ENCODE measurements at places on chromosomes 5 and 9. TPM values are rescaled to one million over a fixed set of nuclear protein-coding genes. Genes with fewer than 3 reads are reported as not detected.

QRFP gene
- total RNA-seq, result not detected

ARAP3 gene
- total RNA-seq, result 65.8 TPM

PCDHGC4 gene
- total RNA-seq, result 1.2 TPM

PCDHGA12 gene
- 4.1 TPM for total RNA-seq

PCDHB6 gene
- total RNA-seq, result 0.05 TPM

PCDHA1 gene
- 0.17 TPM for total RNA-seq

CDKN2B-AS1 gene
- total RNA-seq, result 2.2 TPM

ANKRD34B gene
- total RNA-seq, result not detected

TAF11L8 gene
- not detected for total RNA-seq

DMAC1 gene
- total RNA-seq, result 8.7 TPM

C5orf46 gene
- total RNA-seq, result not detected

- no peak for DNase-seq
These were observed 351 bp upstream of the MSX2 start for GRCh38 chr5:174723979-174724483.

- no peak for DNase-seq
These were observed 82.1 kb downstream of the C9orf152 start for GRCh38 chr9:110125763-110126351.

DNA sequence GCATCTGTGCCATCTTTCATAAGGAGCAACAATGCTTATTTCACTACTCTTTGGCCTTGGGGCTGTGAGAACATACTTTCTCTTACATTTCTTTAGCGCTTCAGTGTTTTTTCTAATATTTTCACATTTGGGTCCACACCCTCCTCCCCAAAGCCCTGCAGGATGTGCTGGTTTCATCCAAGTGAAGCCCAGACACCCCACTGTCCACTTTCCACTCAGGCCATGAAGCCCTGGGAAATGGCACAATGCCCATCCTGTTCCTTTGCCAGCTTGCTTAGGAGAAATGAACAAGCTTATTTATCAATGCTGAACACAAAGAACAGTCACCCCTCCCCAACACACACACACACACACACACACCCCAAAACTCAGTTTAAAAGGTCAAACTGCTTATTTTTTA lies 17.3 kb upstream of the TMOD1 start:
- DNase-seq, result peak; percentile 39

DNA sequence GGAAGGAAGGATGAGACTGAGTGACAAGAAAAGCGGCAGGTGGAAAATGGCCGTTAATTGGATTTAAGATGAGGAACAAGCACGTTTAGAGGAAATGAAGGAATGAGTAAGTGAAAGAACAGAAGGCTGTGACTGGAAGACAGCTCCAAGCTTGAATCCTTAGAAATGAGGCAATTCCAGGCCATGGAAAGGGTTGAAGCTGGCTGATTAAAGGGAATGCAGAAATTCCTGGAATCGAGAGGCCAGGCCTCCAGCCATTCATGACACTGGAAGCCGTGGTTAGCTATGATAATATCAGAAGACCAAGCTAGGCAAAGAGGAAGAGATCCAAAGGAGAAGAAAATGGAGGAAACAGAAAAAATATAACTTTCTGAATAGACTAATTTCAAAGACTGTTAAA lies 84.2 kb downstream of the ARL15 start:
- no peak for DNase-seq

GRCh38 chr9:82729991-82730589 lies 332.9 kb downstream of the RASEF start:
- no peak for DNase-seq

DNA sequence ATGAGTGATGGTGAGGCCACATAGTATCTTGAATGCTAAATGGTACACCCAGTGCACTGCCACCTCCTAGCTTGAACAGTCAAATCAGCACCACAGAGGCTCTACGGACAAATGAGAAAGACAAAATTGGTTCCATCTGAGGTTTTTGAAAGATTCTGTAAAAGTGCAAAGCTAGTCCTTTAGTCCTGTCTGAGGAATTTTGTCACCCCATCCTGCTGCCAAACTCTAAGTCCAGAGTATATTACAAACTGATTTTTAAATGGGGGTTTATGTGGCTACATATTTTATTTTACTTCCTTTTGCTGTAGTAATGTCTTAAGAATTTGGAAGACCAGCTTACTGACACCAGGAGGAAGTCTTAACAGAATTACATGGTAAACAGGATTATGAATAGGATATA lies 7.7 kb downstream of the FREM1 start:
- DNase-seq, result no peak

- DNase-seq, result no peak
These were observed 295.3 kb upstream of the DMRT1 start for GRCh38 chr9:546235-546634.

DNA sequence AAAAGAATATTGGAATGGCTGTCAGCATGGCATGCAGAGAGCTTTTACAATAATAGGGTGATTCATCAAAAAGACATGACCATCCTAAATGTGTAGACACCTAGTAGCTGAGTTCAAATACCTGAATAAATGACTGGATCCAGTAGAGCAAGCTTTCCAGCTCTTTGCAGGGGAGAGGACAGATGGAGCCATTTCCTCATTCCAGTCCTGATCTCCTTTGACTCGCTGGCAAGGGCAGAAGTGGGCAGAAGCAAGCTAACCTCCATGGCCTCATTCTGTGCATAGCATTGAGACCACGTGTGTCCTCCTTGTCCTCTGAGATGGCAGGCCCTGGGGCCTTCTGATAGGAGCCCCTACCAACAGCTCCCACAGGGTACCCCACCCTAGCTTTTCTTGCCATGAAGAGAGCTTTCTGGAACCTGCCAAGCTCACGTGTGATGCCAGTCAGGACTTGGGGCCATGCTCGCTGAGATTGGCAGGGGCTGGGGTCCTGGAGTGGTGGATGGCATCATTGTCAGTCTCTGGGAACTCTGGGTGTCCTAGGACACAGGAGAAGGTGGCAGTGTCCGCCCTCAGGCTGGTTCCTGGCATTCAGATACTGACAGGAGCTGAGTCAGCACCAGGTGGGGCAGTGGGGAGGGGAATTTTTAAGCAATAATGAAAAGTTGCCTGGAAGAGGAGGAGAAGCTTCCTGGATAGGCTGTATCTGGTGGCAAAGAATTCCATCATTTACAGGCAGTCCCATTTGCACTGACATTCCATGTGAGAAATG lies 33.6 kb downstream of the WWC1 start:
- DNase-seq, result no peak

- no peak for DNase-seq
These were observed 56.6 kb downstream of the CFAP90 start for GRCh38 chr5:7794311-7794710.

GRCh38 chr9:136686794-136687711 lies at the start of gene AGPAT2:
Gene AGPAT2 (minus strand): TSS chr9:136687457. CDS start chr9:136687357, 100 bp downstream.
- peak; percentile 59 for DNase-seq

- DNase-seq, result no peak
These were observed 102.8 kb downstream of the MRPS30 start for GRCh38 chr5:44911501-44911900.

DNA sequence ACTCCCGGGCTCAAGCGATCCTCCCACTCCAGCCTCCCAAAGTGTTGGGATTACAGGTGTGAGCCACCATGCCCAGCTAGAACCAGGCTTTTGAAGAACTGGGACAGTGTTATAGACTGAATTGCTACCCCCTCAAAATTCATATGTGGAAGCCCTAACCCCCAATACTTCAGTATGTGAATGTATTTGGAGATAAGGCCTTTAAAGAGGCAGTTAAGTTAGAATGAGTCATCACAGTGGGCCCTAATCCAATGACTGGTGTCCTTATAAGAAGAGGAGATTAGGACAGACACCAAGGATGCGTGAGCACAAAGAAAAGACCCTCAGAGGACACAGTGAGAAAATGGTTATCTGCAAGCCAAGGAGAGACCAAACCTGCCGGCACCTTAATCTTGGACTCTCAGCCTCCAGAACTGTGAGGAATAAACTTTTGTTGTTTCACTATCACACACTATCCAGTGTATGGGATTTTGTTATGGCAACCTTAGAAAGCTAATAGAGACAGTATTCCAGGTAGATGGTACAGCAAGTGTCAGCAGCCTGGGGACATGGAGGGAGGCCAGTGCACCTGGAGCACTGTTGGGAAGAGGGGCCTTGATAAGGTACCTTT lies 31.4 kb upstream of the ERGIC1 start:
- peak; percentile 40 for DNase-seq

DNA sequence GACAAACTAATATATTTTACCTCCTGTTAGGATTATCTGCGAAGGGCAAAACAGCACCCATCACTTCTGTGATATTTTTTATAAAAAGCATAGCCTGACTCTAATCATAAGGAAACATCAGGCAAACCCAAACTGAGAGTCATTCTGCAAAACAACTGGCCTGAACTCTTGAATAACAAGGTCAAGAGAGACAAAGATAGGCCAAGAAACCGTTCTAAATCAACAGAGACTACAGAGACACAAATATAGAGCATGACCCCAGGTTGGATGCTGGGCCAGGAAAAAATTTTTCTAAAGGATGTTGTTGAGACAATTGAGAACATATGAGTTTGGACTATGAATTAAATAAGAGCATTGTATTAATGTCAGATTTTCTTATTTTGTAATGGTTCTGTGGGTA lies 384.9 kb downstream of the NFIB start:
- DNase-seq, result peak; percentile 67

DNA sequence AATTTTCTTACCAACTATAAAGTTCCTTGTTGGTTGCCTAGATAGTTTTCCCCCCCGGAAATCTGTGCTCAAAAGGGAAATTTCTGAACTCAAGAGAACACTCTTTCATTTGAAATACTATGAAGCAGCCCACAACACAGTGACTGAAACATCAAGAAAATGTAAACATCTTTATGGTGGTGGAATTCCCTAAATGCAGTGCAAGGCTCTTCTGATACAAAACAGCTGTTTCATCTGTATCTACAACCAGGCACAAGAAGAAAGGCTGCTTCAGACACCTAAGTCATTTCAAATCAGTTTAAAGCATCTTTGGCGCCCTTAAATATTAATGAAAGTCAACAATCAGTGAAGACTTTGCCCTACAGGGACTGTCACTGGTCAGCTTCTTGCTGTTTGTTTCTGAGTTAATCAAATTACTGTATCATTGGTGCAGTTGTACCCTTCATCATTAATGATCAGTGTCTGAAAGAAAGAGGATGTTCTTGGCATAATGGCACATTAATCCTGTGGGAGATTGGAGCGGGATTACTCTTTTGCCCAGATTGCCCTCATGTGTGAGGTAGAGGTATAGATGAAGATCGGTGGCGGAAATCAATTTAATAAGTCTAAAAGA lies 947.0 kb downstream of the NR2F1-AS1 start:
- DNase-seq, result no peak

GRCh38 chr5:149127394-149127955 lies 13.8 kb upstream of the ABLIM3 start:
- DNase-seq, result no peak

- peak; percentile 41 for DNase-seq
These were observed 16.4 kb downstream of the RETREG1 start for GRCh38 chr5:16600397-16600796.

DNA sequence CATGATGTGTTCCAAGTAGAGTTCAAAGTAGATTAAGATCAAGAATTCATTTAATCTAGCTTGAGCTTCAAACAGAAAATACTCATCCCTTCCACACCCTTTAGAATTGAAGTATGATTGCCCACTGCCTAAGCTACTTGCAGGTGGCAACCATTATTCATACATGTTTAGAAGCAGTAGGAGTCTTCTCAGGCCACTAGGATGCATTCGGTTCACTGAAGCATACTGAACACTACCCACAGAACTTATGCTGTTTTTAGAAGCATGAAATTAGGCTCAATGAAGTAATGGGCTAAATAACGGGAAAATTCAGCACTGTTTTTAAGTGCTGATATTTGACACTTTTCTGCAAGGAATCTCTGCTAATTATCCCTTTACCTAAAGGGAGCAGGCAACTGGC lies 263.4 kb downstream of the DEPDC1B start:
- DNase-seq, result no peak

DNA sequence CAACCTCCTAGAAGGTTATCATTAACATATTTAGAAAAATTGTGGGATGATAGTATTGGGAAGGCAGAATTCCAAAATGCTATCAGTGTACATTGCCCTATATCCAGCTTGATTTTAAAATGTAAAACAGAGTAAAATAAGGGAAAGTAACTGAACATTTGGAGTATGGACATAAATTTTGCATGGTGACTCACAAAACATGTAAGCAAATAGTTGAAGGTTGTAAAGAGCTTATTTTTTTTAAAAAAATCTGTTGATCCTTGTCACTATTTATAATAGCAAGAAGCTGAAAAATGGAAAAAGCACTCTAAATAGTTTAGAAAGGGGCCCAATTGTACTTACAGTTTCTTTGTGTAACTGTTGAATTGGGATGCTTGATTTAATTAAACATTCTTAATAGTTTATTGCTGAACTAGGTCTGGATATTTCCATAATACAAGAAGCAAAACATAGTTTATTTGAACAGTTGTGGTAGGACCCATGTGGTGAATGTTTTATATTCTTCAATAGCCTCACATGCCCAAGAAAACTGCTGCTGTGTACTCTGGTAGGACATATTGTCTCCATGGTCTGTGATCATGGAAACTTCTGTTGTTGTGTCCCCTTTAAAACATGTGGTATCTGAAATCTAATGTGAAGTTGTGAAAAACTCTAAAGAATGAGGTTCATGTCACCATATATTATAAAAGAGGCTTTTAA lies 82.4 kb downstream of the NNT start:
- DNase-seq, result no peak

GRCh38 chr5:179599100-179599499 lies 24.4 kb downstream of the HNRNPH1 start:
- no peak for DNase-seq

- no peak for DNase-seq
These were observed 69.5 kb downstream of the ERP44 start for GRCh38 chr9:100029251-100029650.

GRCh38 chr9:77838986-77839385 lies 190.9 kb upstream of the GNA14 start:
- DNase-seq, result no peak

DNA sequence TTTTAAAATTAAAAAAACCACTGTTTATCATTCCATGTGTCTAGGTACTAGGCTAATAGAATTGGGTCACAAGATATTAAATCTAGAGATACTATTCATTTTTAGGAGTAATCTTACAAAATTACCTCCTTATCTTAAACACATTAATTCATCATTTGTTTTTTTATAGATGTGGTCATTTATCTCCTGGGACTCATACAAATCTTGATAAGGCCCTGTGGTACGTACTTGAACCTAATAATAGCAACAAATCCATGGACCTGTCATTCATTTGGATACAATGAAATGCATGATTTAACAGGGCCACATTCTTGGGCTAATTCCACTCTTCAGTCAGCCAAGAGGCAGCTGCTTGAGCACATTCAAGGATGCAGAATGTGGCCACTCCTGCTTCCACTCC lies 66.4 kb upstream of the MARCHF11 start:
- DNase-seq, result no peak

Measured in dermis blood vessel endothelial cell (primary cell).